GM10248 (cell line): ENCODE measurements at places on chromosomes 13 and 19.

- no peak for DNase-seq
Measured at GRCh38 chr13:40895227-40896184, 106.1 kb downstream of the SLC25A15 start.

DNA sequence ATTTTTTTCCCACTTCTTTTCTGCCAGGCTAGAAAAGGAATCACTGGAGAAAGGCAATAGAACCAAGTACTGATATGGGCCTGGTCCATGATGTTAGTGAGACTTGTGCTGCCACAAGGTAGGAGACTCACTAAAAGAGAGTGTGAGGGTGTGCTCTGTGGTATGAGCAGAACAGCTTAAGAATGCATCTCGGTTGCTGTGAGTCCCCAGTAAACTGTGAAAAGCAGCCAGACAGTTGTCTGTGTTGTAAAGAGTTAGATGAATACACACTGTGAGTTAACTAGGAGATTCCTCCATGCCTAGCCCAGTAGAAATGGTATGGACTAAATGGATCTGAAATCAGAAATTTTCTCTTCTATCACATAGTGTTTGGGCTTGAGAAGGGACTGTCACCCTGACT is 1177.3 kb upstream of the MIR17HG start:
- no peak for DNase-seq

DNA sequence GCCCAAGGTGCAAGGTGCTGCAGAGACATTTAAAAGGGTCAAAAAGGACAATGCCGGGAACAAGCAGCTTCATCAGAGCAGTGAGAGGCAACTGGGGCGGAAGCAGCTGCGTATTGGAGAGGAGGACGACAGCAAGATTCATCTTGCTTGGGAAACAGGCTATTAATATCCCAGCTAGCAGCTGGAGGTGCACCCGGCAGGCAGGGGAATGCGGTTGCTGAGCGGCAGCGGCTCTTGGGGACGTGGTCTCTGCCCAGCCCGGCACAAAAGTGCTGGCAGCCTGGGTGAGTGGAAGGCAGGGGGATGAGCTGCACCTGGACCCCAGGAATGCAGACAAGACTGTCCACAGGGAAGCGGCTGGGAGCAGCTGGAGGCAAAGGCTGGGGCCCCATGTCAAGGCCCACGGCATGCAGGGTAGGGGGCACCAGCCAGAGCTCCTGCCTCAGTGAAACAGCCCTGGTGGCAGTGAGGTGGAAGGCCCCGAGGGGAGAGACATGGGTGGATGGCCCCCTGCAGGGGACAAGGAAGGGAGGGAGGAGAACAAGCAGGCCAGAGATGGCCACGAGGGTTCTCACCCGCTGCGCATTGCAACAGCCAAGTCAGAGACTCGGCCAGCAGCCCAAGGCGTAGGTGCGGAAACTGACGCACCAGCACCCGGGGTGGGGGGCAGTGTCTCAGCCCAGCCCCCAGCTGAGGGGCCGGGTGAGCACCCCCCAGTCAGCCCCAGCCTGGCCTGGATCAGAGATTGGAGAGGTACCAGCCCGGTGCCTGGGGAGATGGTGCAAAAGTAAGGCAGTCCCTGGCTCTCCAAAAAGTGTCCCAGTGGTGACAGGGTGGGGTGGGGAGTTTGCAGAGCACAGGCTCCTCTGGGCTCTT is 34.4 kb downstream of the PEPD start:
- no peak for DNase-seq

GRCh38 chr19:27758626-27759505 is 1454.1 kb downstream of the UQCRFS1 start:
- DNase-seq: no peak

DNA sequence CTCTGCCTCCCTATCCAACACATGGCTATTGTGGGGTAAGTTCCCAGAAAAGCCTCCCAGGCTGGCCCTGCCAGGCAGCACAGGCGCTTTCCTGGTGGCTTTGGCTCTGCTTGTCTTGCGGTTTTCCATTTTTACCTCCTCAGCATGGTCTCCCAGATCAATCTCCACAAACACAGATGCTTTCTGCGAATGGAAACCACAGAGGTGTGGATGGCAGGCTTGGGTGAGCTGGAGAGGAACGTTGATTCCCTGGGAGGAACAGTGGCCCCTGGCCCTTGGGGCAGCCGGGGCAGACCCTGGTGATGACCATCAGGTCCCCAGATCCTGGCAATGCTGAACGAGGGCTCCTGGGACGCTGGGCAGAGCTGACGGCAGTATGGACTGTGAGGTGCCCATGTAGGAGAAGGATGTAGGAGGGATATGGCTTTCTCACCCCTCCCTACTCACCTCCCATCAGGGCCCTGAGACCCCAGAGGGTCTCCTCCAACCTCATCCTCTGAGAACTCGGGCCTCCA is 6.6 kb downstream of the C13orf46 start:
- DNase-seq: no peak

DNA sequence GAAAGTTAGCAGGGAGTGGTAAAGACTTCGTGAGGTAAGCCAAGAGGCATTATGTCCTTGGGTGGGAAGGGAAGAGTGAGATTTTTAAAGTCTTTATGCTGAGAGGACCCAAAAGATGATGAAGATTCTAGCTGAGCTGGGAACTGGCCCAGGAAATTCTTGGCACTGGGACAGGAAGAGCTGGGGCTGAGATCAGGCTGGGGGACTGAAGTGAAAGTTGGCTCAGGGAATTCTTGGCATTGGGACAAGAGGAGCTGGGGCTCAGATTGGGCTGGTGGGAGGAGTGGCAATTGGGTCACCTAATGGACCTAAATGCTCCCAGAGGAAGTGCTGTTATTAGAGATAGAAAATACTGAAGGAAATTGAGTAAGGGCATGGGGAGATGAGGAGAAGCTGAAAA is 8.8 kb downstream of the SCEL start:
- no peak for DNase-seq

GRCh38 chr13:109917422-109917821 is 131.0 kb upstream of the IRS2 start:
- no peak for DNase-seq

- DNase-seq: no peak
Measured at GRCh38 chr13:63024458-63024857, 1608.8 kb upstream of the PCDH20 start.

GRCh38 chr13:73073050-73073449 is 14.2 kb downstream of the KLF5 start:
- DNase-seq: no peak

DNA sequence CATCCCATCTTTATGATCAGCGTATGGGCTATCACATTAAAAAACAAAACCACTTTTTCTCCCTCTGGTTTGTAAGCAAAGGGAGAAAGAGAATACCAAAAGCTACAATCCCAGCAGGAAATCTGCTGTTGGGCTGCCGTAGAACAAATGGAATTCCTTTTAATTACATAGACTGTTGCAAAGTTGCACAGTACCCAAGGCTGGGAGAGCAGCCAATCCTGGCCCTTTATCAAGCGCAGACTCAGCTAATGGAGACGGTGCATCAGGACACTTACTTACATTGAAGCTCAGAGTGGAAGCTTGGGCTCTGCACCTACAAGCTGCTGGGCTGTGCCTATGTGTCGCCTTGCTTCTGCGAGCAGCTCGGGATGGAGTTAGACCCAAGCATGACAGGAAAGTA is 15.2 kb downstream of the CCNA1 start:
- no peak for DNase-seq

- no peak for DNase-seq
Measured at GRCh38 chr19:5317321-5317720, 23.3 kb downstream of the PTPRS start.

GRCh38 chr13:84927442-84928169 is 871.6 kb downstream of the SLITRK6 start:
- no peak for DNase-seq

GRCh38 chr13:103931885-103932284 is 865.7 kb upstream of the SLC10A2 start:
- DNase-seq: no peak

- DNase-seq: no peak
Measured at GRCh38 chr13:22086597-22087330, 415.9 kb downstream of the FGF9 start.

DNA sequence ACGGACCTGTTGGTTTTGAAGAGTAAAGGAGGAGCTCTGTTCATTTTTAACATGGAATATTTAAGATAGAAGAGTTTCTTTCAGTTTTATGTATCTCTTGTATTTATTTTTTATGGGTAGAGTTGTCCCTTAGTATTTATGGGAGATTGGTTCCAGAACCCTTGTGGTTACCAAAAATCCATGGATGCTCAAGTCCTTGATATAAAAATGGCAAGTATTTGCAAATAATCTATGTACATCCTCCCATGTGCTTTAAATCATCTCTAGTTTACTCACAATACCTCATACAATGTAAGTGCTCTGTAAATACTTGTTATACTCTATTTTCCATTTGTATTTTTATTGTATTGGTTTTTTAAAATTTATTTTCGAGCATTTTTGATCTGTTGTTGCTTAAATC is 63.1 kb downstream of the TM9SF2 start:
- no peak for DNase-seq

DNA sequence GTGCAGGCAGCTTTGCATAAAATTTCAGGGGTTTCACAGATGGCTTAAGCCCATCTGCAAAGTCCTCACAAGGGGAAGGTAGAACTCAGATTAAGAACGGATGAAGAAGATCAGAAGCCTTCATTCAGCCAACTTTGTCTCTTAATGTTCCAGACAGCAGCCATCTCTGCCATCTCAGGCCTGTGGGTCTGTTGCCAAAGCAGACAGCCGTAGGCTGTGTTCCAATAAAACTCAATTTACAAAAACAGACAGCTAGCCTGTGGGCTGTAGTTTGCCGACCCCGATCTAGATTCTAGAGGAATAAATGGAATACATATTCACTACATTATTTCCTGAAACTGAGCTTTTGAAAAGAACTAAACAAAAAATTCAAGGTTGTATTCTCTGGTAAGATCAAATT is 3.8 kb downstream of the DCUN1D2 start:
- DNase-seq: no peak

- DNase-seq: no peak
Measured at GRCh38 chr19:34589730-34590129, 87.2 kb downstream of the SCGB2B2 start.

- DNase-seq: peak; percentile 45
Measured at GRCh38 chr19:40530091-40530901, 46.4 kb upstream of the SHKBP1 start.

GRCh38 chr13:75836441-75836840 is 200.3 kb downstream of the LMO7 start:
- DNase-seq: no peak

DNA sequence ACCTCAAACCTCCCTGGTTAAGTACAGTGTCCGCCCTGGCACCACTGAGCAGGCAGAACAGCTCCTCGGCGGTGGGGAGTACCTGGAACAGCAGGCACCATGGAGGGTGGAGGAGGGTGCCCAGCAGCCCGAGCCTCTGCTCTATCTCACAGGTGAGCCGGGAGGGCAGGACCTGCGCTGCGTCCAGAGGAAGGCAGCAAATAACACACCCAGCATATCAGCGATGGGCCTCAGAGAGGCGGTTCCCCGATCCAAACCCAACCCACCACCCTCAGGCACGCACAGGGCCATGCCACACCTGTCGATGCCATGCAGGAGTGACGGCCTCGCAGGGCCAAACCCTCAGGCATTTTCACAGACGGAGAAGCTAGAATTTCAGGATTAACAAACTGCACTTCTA is 11.8 kb downstream of the PEPD start:
- DNase-seq: no peak

GRCh38 chr13:22193070-22193469 is 522.2 kb downstream of the FGF9 start:
- no peak for DNase-seq

GRCh38 chr13:71477735-71478134 is 389.3 kb downstream of the DACH1 start:
- DNase-seq: peak; percentile 5

GRCh38 chr19:35719402-35720162 is 1.8 kb downstream of the KMT2B start:
- DNase-seq: no peak

DNA sequence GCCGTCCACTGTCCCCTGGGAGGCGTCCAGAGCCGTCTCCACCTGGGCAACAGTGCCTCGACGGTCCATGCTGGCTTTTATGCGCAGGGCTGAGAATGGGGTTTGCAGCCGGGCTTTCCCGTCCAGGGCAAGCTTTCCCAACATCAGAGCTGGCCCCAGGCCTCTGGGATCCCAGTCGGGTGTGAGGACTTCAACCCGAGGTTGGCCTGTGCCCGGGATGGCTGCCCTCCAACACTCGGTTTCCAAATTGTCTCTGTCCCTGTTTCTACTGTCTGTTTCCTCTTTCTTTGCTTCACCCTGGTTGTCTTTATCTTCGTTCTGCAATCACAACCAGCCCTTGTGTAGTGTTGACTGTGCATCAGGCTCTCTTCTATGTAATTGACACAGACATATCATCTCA is at the start of gene IFNL4:
Gene IFNL4, minus strand, starts transcription at position 51 of the 400 bp plus-strand sequence.
- DNase-seq: no peak

- DNase-seq: peak; percentile 25
Measured at GRCh38 chr19:54096617-54097106, 3.9 kb downstream of the OSCAR start.

GRCh38 chr19:36488846-36489117 is 579 bp downstream of the ZNF566 start:
- peak; percentile 42 for DNase-seq
